ENCODE measurements at places on chromosomes 4 and X.

- DNase-seq = no peak
Observed at GRCh38 chr4:185101354-185101890, 41.6 kb upstream of the SLC25A4 start.

DNA sequence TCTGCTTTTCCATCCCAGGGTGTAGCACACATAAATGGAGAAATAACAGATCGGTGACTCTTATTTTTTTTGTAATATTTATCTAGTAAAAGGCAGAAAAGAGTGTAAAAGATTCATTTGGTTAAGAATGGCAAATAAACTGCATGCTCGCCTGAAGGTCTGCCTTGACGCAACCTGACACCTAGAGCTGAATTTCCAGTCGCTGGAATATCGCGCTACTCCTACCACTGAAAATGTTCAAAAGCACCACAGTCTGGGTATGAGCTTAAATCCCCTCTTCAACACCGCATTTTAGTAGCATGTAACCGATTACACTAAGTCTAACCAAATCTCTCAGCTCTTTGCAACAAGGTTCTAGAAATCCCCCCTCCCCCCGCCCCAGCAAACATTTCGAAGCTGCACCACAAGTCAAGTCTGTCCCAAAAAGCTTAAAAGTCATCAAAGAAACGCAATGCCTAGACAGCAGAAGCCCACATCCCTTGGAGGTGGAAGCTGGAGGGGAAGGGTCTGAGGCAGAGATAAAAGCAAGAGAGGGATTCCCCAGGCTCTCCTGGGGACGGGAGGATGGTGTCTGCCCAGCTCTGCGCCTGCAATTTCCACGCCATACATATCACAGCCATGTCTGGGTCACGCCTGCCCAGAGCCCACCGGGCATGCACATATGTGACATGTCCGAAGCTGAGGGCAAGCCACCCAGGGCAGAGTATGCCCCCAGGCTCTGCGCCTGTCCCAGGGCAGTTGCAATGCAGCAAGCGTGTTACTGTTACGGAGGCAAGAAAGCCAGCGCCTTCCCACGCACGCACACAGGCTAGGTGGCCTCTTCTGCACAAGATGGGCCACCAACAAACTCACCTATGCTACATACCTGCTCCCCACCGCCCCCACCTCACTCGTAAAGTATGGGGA lies 1.4 kb downstream of the FGF13 start:
- DNase-seq = no peak

DNA sequence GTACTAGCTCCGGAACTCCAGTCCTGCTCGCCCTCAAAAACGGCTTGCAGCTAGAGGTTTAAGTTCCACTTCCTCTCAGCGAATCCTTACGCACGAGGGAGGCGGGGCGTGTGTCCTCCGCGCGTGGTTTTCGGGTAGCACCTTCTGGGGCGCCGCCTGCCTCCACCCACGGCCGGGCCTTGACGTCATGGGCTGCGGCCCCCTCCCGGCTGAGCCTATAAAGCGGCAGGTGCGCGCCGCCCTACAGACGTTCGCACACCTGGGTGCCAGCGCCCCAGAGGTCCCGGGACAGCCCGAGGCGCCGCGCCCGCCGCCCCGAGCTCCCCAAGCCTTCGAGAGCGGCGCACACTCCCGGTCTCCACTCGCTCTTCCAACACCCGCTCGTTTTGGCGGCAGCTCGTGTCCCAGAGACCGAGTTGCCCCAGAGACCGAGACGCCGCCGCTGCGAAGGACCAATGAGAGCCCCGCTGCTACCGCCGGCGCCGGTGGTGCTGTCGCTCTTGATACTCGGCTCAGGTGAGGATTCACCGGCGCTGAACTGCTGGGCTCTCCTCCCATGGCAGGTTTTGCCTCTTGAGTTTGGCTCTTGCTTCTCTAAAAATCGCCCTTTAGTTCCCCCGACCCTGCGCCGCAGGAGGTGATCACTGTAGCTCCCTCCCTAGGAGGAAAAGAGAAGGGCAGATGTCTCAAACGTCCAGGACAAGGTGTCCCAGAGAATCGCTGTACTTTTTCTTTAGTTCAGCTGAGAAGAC lies at the start of gene AREG:
Gene AREG (plus strand): TSS at position 246 of the 752 bp plus-strand sequence. CDS start 210 bp downstream, at position 456.
- DNase-seq = peak; percentile 86

DNA sequence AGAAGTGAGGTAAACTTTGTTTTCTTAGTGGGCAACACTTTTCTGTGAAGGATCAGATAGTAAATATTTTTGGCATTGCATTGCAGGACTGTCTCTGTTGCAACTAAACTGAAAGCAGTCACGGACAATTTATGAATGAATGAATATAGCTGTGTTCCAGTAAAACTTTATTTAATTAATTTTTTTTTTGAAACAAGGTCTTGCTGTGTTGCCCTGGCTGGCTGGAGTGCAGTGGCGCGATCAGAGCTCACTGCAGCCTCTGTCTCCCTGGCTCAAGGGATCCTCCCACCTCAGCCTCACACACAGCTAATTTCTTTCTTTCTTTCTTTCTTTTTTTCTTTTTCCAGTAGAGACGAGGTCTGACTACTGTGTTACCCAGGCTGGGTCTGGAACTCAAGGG lies 15.8 kb downstream of the RBM10 start:
- no peak for DNase-seq

- DNase-seq = peak; percentile 21
Observed at GRCh38 chr4:53920116-53920515, 144.3 kb downstream of the CHIC2 start.
